ENCODE measurements at places on chromosomes 6 and 20. TPM values are rescaled to one million over a fixed set of nuclear protein-coding genes. Genes with fewer than 3 reads are reported as not detected.

GABRR2 gene
- 0.12 TPM for polyA plus RNA-seq

OR2J3 gene
- polyA plus RNA-seq, result not detected

HDGFL1 gene
- polyA plus RNA-seq, result not detected

CDH26 gene
- 3.8 TPM for polyA plus RNA-seq

NHLRC1 gene
- 1.4 TPM for polyA plus RNA-seq

CALHM5 gene
- 0.21 TPM for polyA plus RNA-seq

BTBD9 gene
- polyA plus RNA-seq, result 3.2 TPM

TCF15 gene
- 0.26 TPM for polyA plus RNA-seq

NOX3 gene
- polyA plus RNA-seq, result not detected

ME1 gene
- polyA plus RNA-seq, result 19.2 TPM

PRPF6 gene
- 39.0 TPM for polyA plus RNA-seq

CD24 gene
- polyA plus RNA-seq, result 1,326 TPM

FAM162B gene
- 1.6 TPM for polyA plus RNA-seq

MEP1A gene
- polyA plus RNA-seq, result not detected

DLK2 gene
- 11.3 TPM for polyA plus RNA-seq

SOBP gene
- 0.59 TPM for polyA plus RNA-seq

CABLES2 gene
- polyA plus RNA-seq, result 1.6 TPM

MRPL18 gene
- 64.0 TPM for polyA plus RNA-seq

PLTP gene
- polyA plus RNA-seq, result 27.0 TPM

RFX6 gene
- 0.01 TPM for polyA plus RNA-seq

TMEM151B gene
- polyA plus RNA-seq, result not detected

SLC22A16 gene
- polyA plus RNA-seq, result not detected

NMBR gene
- polyA plus RNA-seq, result not detected

KCNB1 gene
- 0.33 TPM for polyA plus RNA-seq

PAQR8 gene
- polyA plus RNA-seq, result 7.7 TPM

ADGB gene
- not detected for polyA plus RNA-seq

TPD52L2 gene
- 82.0 TPM for polyA plus RNA-seq

ADGRF5 gene
- 2.2 TPM for polyA plus RNA-seq
